ENCODE measurements at places on chromosomes 4 and X. TPM values are rescaled to one million over a fixed set of nuclear protein-coding genes. Genes with fewer than 3 reads are reported as not detected.

Gene NLGN4X
- 8.2 TPM for total RNA-seq

GRCh38 chrX:2767631-2768455 is 16.0 kb downstream of the XG start:
- no peak overlapping the region for H3K4me3 ChIP-seq
- no peak for DNase-seq
- no peaks in the 10 kb centered on the region for H3K4me1 ChIP-seq
- H3K27me3 ChIP-seq = no peaks in the 10 kb centered on the region

DNA sequence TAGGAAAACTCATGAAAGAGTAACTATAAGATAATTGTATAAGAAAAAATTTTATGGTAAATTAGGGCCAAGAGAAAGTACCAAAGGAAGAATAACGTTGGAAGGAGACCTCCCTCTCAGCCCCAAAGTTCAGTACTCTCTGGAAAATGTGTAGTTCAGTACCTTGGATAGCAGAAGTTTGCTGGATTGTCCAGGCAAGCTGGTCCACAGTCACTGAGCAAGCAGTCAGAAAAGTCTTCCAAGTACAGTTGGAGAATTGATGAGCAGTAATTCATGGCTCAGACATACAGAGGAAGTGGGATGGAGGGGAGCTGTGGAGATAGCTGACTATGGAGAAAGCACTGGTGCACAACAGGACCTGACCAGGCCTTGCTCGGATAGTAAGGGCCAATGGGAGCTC is 598.2 kb upstream of the NDST4 start:
- no peaks in the 10 kb centered on the region for H3K36me3 ChIP-seq
- H3K4me3 ChIP-seq = no peak overlapping the region
- no peaks in the 10 kb centered on the region for H3K4me1 ChIP-seq
- DNase-seq = no peak
- no peak overlapping the region for H3K27ac ChIP-seq

GRCh38 chr4:110480031-110480549 is 4.1 kb downstream of the ENPEP start:
- peak overlapping the region; percentile 32 for H3K27ac ChIP-seq
- no peaks in the 10 kb centered on the region for H3K4me1 ChIP-seq
- no peak overlapping the region for H3K4me3 ChIP-seq
- no peak for DNase-seq
- H3K36me3 ChIP-seq = no peaks in the 10 kb centered on the region

GRCh38 chrX:9871701-9872268 is 85.6 kb downstream of the SHROOM2 start:
- no peaks in the 10 kb centered on the region for H3K4me1 ChIP-seq
- H3K27ac ChIP-seq = no peak overlapping the region
- H3K27me3 ChIP-seq = no peaks in the 10 kb centered on the region

Gene PLK4
- total RNA-seq = 1.7 TPM

- H3K27me3 ChIP-seq = no peaks in the 10 kb centered on the region
- no peaks in the 10 kb centered on the region for H3K4me1 ChIP-seq
- no peak overlapping the region for H3K4me3 ChIP-seq
- no peak overlapping the region for H3K27ac ChIP-seq
- DNase-seq = no peak
- no peaks in the 10 kb centered on the region for H3K36me3 ChIP-seq
Observed at GRCh38 chr4:8817813-8818062, 53.9 kb downstream of the HMX1 start.

Gene GPR173
- 2.8 TPM for total RNA-seq

GRCh38 chr4:101156619-101157310 is 190.6 kb downstream of the PPP3CA start:
- DNase-seq = no peak
- no peaks in the 10 kb centered on the region for H3K36me3 ChIP-seq
- H3K27ac ChIP-seq = no peak overlapping the region
- H3K4me3 ChIP-seq = no peak overlapping the region

DNA sequence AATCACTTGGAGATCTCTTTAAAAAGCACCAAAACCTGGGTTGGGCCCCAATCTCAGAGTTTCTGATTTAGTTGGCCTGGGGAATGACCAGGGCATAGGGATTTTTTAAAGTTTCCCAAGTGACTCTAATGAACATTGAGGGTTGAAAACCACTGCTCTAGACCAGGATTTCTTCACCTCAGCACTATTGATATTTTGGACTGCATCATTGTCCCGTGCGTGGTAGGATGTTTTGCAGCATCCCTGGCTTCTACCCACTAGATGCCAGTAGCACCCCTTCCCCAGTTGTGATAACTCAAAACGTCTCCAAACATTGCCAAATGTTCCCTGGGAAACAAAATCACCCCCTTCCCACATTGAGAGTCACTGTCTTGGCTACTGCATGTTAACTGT is 61.8 kb downstream of the ATXN3L start:
- H3K27me3 ChIP-seq = no peaks in the 10 kb centered on the region
- H3K36me3 ChIP-seq = no peaks in the 10 kb centered on the region
- no peak overlapping the region for H3K4me3 ChIP-seq

DNA sequence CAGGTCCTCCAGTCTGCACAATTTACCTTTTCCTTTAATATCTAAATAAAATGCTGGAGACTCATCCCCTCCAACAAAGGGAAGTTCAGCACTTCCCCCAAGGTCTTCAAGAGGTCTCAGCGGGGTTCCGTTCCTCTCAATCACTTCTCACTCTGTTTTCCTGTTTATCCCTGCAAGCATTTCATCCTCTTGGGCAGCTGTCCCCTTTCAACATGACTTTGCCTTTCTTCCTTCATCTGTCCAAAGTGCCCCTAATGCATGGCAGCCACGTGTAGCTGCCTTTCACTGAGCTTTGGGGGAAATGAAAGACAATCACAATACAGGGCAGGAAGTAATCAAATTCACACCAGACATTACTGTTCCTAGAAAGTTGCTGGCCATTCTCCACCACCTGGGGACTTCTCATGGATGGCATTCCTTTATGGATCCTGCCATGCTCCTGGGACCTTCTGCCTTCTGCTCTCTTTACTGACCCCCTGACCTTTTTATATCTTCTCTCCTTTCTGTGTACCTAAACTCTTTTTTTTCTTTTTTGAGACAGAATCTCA is 79.7 kb upstream of the USP9X start:
- H3K27ac ChIP-seq = no peak overlapping the region
- no peaks in the 10 kb centered on the region for H3K27me3 ChIP-seq
- H3K4me3 ChIP-seq = no peak overlapping the region
- no peak for DNase-seq
- peaks cover 8% of the 10 kb centered on the region for H3K4me1 ChIP-seq

- no peak within 1 kb of the TSS for H3K27ac ChIP-seq
- H3K4me1 ChIP-seq = no peaks in the 10 kb centered on the region
- peak within 1 kb of the TSS; percentile 54 for H3K4me3 ChIP-seq
- H3K27me3 ChIP-seq = no peaks in the 10 kb centered on the region
Observed at GRCh38 chrX:68647156-68647957, at the start of gene STARD8. TSS of gene STARD8 (plus strand) at chrX:68647666. CDS start at chrX:68647883, 217 bp downstream.

Gene C4orf51
- not detected for total RNA-seq

DNA sequence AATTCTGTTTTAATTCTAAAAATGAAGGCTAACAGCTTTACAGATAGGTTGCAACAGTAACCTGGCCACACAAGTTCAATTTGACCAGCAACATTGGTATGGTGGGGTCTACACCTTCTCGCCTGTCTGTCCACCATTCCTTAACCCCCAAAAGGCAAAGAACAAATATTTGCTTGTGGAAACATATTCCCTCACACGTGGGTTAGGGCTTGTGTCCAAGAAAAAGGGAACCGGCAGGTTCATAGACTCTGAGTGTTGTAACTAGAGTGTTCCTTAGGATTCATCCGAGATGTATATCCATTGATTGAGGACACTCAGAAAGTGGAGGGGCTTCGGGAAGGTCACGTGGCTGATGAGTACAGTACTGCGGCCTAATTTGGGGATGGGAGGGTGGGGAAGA is 54.1 kb downstream of the C4orf51 start:
- no peaks in the 10 kb centered on the region for H3K36me3 ChIP-seq
- no peak for DNase-seq
- no peaks in the 10 kb centered on the region for H3K27me3 ChIP-seq

Gene GPC3
- 7.6 TPM for total RNA-seq

DNA sequence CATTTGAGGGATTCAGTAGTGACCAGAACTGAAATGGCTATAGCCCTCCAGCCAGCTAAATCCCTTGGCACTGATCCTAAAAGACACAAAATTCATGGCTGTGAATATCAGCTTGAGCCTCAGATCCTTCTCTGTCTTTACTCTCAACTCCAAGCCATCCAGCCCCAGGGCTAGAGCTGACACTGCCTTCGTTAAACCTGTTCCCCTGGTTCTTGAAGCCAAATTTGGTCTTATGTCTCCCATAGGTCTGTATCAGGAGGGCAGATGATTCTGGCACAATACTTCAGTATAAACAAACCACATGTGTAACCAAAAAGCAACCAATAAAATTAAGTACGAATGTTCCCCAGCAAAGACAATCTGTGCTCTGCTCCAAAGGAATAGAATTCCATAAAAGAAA is 78.0 kb downstream of the ANOS1 start:
- DNase-seq = no peak
- H3K27me3 ChIP-seq = no peaks in the 10 kb centered on the region
- H3K27ac ChIP-seq = no peak overlapping the region
- H3K36me3 ChIP-seq = no peaks in the 10 kb centered on the region
- H3K4me1 ChIP-seq = no peaks in the 10 kb centered on the region
- no peak overlapping the region for H3K4me3 ChIP-seq

DNA sequence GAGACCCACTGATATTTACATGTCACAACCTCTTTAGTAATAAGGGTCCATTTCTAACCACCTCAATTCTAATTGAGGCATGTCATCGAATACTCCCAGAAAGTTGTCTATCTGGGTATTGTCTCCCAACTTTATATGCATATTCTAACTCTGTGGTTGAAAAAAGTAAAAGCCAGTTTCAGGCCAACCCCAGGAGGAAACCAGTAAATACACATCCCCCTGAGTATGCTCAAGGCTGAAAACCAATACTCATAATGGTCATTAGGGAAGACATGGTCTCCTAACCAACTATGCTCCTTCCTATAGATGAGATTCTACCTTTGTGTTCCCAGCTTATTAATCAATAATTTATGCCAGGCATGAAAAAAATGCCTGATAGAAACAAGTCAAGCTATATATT is 96.6 kb downstream of the SH3KBP1 start:
- no peaks in the 10 kb centered on the region for H3K27me3 ChIP-seq
- no peak overlapping the region for H3K4me3 ChIP-seq
- no peaks in the 10 kb centered on the region for H3K4me1 ChIP-seq
- DNase-seq = no peak
- no peaks in the 10 kb centered on the region for H3K36me3 ChIP-seq

DNA sequence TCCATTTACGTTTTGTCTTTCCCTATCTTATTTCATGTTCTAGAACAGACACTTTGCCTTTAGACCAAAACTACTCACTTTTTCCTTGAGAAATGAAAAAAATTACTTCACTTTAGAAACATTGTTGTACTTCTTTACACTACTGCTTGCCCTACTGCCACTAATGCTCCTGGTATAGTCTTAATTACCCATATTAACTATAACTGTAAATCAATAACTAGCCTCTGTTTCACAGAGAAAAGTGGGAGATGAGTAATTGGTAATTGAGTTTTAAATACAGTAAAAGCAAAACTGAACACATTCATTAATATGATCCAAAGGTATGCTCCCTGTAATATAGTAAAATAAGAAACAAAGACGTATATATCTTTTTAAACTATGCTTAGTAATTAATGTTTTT is 111.1 kb upstream of the JADE1 start:
- no peaks in the 10 kb centered on the region for H3K36me3 ChIP-seq
- no peak for DNase-seq
- no peaks in the 10 kb centered on the region for H3K27me3 ChIP-seq
- H3K4me3 ChIP-seq = no peak overlapping the region
- H3K4me1 ChIP-seq = no peaks in the 10 kb centered on the region
- H3K27ac ChIP-seq = no peak overlapping the region

- DNase-seq = no peak
- H3K27ac ChIP-seq = no peak overlapping the region
- H3K27me3 ChIP-seq = no peaks in the 10 kb centered on the region
- H3K4me3 ChIP-seq = no peak overlapping the region
- H3K36me3 ChIP-seq = no peaks in the 10 kb centered on the region
- H3K4me1 ChIP-seq = peaks cover 4% of the 10 kb centered on the region
Observed at GRCh38 chr4:85966373-85966772, 393.5 kb downstream of the MAPK10 start.

- H3K27me3 ChIP-seq = no peaks in the 10 kb centered on the region
- DNase-seq = no peak
- no peaks in the 10 kb centered on the region for H3K4me1 ChIP-seq
- H3K36me3 ChIP-seq = no peaks in the 10 kb centered on the region
Observed at GRCh38 chrX:39440799-39441284, 639.6 kb downstream of the MID1IP1 start.

- H3K36me3 ChIP-seq = no peaks in the 10 kb centered on the region
- H3K4me1 ChIP-seq = no peaks in the 10 kb centered on the region
- DNase-seq = no peak
Observed at GRCh38 chr4:137980641-137981040, 261.5 kb downstream of the SLC7A11 start.

Gene INTU
- 7.5 TPM for total RNA-seq

- peaks cover 31% of the 10 kb centered on the region for H3K4me1 ChIP-seq
- no peak overlapping the region for H3K4me3 ChIP-seq
- peaks cover 93% of the 10 kb centered on the region for H3K36me3 ChIP-seq
Observed at GRCh38 chr4:168900080-168900479, 110.0 kb downstream of the CBR4 start.

DNA sequence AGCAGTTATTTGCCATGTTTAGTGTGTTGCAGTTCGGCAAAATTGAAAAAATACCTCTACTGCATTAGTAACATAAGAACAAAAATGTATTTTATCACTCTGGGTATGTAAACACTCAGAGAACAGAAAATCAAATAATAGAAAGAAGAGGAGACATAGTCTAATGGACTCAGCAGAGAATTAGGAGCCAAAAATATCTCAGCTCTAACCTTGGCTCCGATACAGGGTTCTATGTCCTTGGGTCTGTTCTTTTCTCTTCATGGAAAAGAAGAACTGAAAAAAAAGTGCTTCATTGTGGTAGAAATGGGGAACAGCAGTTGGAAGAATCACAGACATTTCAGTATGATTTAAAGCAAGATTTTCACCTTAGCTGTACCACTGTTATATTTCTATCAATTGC is 240.5 kb upstream of the CXXC4 start:
- no peak for DNase-seq
- H3K4me3 ChIP-seq = no peak overlapping the region
- no peaks in the 10 kb centered on the region for H3K36me3 ChIP-seq
- H3K27ac ChIP-seq = peak overlapping the region; percentile 49
- H3K4me1 ChIP-seq = peaks cover 25% of the 10 kb centered on the region
- no peaks in the 10 kb centered on the region for H3K27me3 ChIP-seq

GRCh38 chr4:181566490-181566889 is 676.7 kb upstream of the TENM3 start:
- no peaks in the 10 kb centered on the region for H3K4me1 ChIP-seq
- no peak for DNase-seq
- H3K4me3 ChIP-seq = no peak overlapping the region
- no peaks in the 10 kb centered on the region for H3K36me3 ChIP-seq
- no peaks in the 10 kb centered on the region for H3K27me3 ChIP-seq

Gene AFF2
- 7.1 TPM for total RNA-seq

DNA sequence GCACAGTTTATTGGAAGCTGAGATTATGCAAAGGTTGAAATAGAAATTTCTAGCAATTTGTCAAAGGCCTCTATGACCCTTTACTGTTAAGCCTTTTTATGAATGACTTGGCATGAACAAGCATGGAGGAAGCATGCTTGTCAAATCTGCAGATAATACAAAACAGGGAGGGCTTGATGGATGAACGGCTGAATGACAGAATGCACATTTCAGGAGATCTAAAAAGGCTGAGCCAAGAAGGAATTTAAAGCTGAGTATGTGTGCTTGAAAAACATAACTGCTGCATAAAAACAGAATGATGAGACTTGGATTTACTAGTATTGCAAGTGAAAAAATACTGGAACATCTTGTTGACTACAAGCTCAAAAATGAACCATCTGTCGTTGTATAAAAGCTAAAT is 29.0 kb upstream of the UBE2K start:
- H3K27ac ChIP-seq = no peak overlapping the region
- H3K4me3 ChIP-seq = no peak overlapping the region
- no peaks in the 10 kb centered on the region for H3K36me3 ChIP-seq
- no peaks in the 10 kb centered on the region for H3K27me3 ChIP-seq

Gene NKX3-2
- total RNA-seq = 3.3 TPM
